WTC11 (cell line): ENCODE measurements at places on chromosomes 1 and 21. TPM values are rescaled to one million over a fixed set of nuclear protein-coding genes. Genes with fewer than 3 reads are reported as not detected.

- H3K27ac ChIP-seq: no peak overlapping the region
- no peaks in the 10 kb centered on the region for H3K36me3 ChIP-seq
- H3K27me3 ChIP-seq: peaks cover 2% of the 10 kb centered on the region
- H3K4me1 ChIP-seq: no peaks in the 10 kb centered on the region
- DNase-seq: no peak
- no peak overlapping the region for H3K4me3 ChIP-seq
These were observed 39.5 kb upstream of the PTBP2 start for GRCh38 chr1:96682056-96682455.

- no peak overlapping the region for H3K27ac ChIP-seq
- H3K36me3 ChIP-seq: no peaks in the 10 kb centered on the region
- DNase-seq: no peak
- H3K4me3 ChIP-seq: no peak overlapping the region
These were observed 206.2 kb downstream of the SMYD3 start for GRCh38 chr1:246300626-246301549.

- H3K4me1 ChIP-seq: no peaks in the 10 kb centered on the region
- no peaks in the 10 kb centered on the region for H3K36me3 ChIP-seq
- H3K4me3 ChIP-seq: no peak overlapping the region
- no peaks in the 10 kb centered on the region for H3K27me3 ChIP-seq
- DNase-seq: no peak
- H3K27ac ChIP-seq: no peak overlapping the region
These were observed 81.8 kb upstream of the SGIP1 start for GRCh38 chr1:66452162-66452561.

Gene COX20
- 33.1 to 37.6 TPM (median 36.4 TPM) in 3 replicates for total RNA-seq

DNA sequence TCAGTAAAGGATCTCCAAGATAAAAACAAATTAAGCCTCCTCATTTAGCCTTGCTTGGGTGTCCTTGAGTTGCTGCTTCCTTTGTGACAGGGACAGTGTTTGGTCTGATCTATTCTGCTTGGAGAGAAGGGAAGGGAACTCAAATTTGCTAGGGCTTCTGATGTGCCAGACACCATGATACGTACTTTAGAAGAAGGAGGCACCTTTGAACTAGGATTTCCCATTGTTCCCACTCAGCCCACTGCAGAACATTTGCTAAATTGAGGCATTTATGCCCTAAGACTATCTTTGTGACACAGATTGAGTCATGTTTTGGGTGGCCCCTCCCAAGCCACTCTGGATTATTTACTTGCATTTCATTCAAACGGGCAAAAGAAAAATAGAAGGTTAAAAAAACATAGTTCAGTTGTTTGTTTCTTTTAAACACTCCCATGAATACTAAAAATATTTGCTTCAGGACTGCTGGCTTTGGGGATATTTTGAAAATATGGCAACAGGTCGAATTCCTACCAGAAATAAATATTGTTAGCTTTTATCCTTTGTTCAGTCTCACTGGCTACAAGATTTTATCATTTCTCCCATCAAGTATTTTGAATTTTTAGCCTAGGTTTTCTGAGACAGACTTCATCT, 81.9 kb upstream of the WLS start:
- H3K36me3 ChIP-seq: no peaks in the 10 kb centered on the region
- no peak overlapping the region for H3K4me3 ChIP-seq
- H3K27ac ChIP-seq: no peak overlapping the region
- peaks cover 7% of the 10 kb centered on the region; the same call in 1 of the 2 replicates for H3K4me1 ChIP-seq

DNA sequence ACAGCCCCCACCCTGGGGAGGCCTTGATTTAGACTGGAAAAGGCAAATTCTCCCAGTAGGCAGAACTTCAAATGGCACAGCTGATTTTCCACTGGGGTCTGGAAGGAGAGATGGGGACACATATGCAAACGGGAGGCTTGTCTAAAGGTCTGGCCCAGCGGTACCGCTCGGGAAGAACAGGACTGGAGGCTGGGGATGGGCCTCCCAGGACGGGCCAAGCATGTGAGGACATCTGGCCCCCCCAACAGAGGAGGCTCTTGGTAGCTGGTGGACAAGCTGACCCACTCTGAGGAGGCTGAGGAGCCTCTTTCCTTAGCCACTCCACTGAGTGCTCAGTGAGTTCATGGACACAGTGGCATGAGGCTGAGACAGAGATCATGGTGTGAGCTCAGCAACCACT, 170.0 kb downstream of the NPHP4 start:
- H3K36me3 ChIP-seq: peaks cover 9% of the 10 kb centered on the region
- H3K4me1 ChIP-seq: peaks cover 10% of the 10 kb centered on the region
- no peak overlapping the region for H3K27ac ChIP-seq
- DNase-seq: no peak

Gene CASZ1
- 6.9 to 11.7 TPM (median 8.7 TPM) in 3 replicates for total RNA-seq

GRCh38 chr1:79613046-79613445, 606.5 kb upstream of the ADGRL4 start:
- no peak overlapping the region for H3K4me3 ChIP-seq
- DNase-seq: no peak
- H3K27ac ChIP-seq: no peak overlapping the region

GRCh38 chr1:7566417-7567375, 204.4 kb upstream of the VAMP3 start:
- H3K4me1 ChIP-seq: no peaks in the 10 kb centered on the region
- no peaks in the 10 kb centered on the region for H3K36me3 ChIP-seq
- no peak overlapping the region for H3K27ac ChIP-seq
- H3K4me3 ChIP-seq: no peak overlapping the region

GRCh38 chr1:109249654-109250401, 489 bp downstream of the CELSR2 start:
- no peak overlapping the region for H3K27ac ChIP-seq
- DNase-seq: no peak
- peaks cover 17% of the 10 kb centered on the region for H3K36me3 ChIP-seq
- peaks cover 33% of the 10 kb centered on the region for H3K4me1 ChIP-seq
- H3K4me3 ChIP-seq: peak overlapping the region; percentile 63

DNA sequence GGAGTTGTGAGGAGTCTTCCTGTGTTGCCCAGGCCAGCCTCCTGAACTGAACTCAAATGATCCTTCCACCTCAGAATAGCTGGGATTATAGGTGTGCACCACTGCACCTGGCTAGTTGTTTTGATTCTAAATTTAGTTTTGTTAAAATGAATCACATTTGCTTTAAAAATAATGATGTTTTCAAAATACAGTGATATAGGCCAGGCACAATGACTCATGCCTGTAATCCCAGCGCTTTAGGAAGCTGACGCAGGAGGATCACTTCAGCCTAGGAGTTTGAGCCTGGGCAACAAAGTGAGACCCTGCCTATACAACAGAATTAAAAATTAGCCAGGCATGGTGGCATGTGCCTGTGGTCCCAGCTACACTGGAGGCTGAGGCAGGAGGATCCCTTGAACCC, 24.3 kb downstream of the RTCA start:
- H3K36me3 ChIP-seq: peaks cover 43% of the 10 kb centered on the region
- no peaks in the 10 kb centered on the region for H3K4me1 ChIP-seq
- no peaks in the 10 kb centered on the region for H3K27me3 ChIP-seq
- no peak for DNase-seq

DNA sequence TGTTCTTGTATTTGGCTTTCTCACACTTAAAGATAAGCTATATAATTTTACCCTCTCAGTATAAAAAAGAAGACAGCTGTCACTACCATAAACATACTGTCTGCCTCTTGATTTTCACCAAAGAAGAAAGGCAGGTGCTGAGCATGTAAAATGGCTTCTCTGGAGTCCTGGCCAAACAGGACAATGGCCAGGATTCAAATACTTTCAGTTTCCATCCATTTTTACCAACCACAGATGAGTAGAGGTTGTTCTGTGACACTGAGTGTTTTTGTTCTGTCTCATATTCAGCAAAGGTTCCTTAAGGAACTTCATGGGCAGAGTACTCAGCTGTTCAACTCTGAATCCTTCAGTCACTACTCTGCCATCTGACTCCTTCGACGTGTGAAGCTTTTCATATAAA, 29.4 kb upstream of the RAB3GAP2 start:
- no peak for DNase-seq
- H3K27ac ChIP-seq: no peak overlapping the region
- no peaks in the 10 kb centered on the region for H3K27me3 ChIP-seq
- no peak overlapping the region for H3K4me3 ChIP-seq

Gene HSPA6
- 0.16 to 0.22 TPM in 2 of 3 replicates, not detected in the other for total RNA-seq
